ENCODE measurements at places on chromosomes 12 and 14.

GRCh38 chr14:77204459-77204771 lies 22.8 kb downstream of the TMEM63C start:
- DNase-seq: no peak

- DNase-seq: peak; percentile 37
Observed at GRCh38 chr14:50560931-50561285, 963 bp downstream of the ATL1 start.

DNA sequence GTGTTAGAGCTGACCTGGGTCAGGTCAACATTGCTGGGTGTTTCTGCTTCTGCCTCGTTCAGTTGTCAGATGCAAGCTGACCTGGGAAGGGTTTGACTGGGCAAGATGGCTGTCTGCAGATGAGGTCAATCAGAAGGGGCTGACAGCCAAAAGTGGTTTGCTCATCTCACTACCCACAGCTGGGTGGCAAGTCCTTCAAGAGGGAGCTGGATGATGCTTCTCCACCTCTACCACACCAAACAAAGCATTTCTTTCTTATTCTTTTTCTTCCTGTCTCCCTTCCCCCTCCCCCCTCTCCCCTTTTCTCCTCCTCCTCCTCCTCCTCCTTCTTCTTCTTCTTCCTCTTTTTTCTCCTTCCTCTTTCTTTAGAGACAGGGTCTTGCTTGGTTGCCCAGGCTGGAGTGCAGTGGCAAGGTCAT lies 268.2 kb upstream of the PLEKHG7 start:
- DNase-seq: peak; percentile 63

- DNase-seq: no peak
Observed at GRCh38 chr12:43255522-43256111, 296.4 kb downstream of the ADAMTS20 start.

DNA sequence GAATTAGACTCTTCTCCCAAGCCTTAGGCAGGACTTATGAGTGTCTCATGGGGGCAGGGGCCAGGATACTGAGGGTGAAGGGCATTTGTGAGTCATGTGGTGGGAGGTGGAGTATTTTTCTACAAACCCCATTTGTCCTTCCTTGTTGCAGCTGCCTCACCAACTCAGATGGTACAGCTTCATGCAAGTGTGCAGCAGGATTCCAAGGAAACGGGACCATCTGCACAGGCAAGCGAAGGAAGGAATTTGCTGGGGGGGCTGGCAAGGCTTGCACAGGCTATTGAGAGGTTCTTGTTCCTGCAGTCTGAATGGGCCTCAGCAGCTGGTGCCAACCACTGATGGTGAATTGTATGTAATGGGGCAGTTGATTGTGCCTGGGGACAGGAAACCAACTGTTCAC lies 125.1 kb downstream of the STAB2 start:
- no peak for DNase-seq

GRCh38 chr14:100654814-100655740 lies 67.9 kb upstream of the BEGAIN start:
- peak; percentile 52 for DNase-seq

GRCh38 chr14:99821519-99822508 lies 28.6 kb downstream of the EML1 start:
- no peak for DNase-seq

- peak; percentile 96 for DNase-seq
Observed at GRCh38 chr12:57088354-57089270, at the start of gene NAB2. Gene NAB2 (plus strand): TSS chr12:57089114. CDS start chr12:57089272, 158 bp downstream.

GRCh38 chr12:29796823-29797263 lies 13.1 kb upstream of the TMTC1 start:
- DNase-seq: no peak

DNA sequence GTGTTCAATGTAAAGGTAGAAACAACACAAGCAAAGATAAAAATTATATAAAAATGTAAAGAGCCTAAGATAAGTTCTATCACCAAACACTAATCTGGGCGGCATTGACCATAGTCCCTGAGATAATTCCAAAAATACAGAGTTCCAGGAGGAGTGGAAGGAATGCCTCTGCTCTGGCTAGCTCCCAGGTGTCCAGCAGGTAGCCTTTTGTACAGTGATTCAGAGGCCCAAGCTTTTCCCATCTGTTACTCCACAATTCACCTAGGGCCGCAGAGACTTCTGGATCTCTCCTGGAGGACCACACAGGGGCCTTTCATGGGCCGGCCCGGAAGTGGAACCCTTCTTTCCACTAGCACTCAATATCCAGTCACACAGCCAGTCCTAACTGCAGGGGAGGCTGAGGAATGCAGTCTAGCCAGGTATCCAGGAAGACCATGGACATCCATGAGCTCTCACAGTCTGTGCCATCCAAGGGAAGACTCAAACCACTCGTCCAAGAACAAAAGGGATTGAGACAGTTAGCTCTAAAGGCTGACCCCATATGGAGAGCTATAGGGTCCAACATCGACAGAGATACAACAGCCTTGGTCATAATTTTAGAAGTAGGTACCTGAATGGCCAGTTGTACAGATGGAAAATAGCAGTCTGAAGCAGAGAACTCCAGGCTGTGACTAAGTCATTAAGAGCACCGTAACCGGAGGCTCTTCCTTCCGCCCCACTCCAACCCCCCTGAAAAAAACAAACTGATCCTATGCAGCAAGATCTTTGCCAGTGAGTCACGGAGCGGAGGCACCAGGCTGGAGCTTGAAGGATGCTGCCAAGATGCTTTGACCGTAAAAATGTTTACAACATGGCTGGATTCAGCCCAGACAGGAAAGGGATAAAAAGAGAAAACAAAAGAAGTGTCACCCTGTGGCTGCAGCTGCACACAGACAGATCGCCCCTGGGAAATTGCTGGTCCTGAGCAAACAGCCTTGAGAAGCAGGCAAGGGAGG lies 204.8 kb downstream of the NUAK1 start:
- DNase-seq: no peak

DNA sequence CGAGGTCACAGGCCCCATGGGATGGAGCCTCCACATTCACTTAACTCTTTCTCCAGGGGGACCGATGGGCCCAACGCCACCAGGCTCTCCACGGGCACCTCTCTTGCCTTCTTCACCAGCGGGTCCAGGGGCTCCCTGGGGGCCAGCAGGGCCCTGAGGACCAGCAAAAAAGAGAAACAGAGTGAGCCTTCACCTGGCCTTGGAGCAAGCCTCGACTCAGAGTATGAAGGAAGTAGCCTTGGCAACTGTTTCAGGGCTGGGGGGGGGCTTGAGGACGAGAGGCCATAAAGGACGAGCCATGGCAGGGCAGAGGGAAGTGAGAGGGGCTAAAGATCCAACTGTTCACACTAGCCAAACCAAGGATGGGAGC lies 18.0 kb downstream of the COL2A1 start:
- DNase-seq: no peak

- DNase-seq: no peak
Observed at GRCh38 chr12:12336511-12336910, 13.5 kb downstream of the MANSC1 start.

GRCh38 chr14:104323551-104324175 lies 185.3 kb downstream of the KIF26A start:
- no peak for DNase-seq

DNA sequence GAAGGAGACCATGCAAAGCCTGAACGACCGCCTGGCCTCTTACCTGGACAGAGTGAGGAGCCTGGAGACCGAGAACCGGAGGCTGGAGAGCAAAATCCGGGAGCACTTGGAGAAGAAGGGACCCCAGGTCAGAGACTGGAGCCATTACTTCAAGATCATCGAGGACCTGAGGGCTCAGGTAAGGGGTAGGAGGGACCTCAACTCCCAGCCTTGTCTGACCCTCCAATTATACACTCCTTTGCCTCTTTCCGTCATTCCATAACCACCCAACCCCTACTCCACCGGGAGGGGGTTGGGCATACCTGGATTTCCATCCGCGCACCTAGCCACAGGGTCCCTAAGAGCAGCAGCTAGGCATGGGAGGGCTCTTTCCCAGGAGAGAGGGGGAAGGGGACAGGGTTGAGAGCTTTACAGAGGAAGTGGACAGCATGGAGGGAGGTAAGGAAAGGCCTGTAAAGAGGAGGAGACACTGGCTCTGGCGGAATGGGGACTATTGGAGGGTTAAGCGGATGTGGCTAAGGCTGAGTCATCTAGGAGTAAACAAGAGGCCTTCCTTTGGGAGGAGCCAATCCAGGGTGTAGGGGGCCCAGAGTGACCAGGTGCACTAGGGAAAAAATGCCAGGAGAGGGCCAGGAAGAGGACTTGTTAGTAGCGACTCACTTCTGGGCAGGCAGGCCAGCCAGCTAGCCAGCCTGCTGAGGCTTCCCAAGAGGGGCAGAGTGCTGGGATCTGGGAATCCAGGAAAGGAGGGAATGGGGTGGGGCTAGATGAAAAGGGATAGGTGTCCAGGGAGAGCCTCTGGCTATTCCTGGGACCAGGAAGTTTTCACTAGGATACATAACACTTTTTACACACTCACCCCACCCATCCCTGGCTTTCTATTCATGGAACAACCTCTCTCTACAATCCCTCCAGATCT lies 754 bp downstream of the KRT18 start:
- no peak for DNase-seq

- DNase-seq: no peak
Observed at GRCh38 chr14:79732911-79733655, 478.2 kb downstream of the DIO2 start.

- peak; percentile 70 for DNase-seq
Observed at GRCh38 chr12:121443193-121443870, 43.4 kb downstream of the RNF34 start.

- DNase-seq: no peak
Observed at GRCh38 chr12:113403435-113404415, at the start of gene SDS. Gene SDS (minus strand): TSS chr12:113403887. CDS start chr12:113399708, 4,179 bp downstream.

DNA sequence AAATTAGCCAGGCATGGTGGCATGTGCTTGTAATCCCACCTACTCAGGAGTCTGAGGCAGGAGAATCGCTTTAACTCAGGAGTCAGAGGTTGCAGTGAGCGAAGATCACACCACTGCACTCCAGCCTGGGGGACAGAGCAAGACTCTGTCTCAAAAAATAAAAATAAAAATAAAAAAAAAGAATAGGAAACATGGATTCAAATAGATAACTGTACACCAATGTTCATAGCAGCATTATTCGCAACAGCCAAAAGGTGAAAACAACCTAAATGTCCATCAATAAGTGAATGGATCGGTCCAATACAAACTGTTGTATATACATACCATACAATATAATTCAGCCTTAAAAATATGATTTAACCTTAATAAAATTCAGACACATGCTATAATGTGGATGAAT lies 3.1 kb upstream of the RIPK3 start:
- DNase-seq: no peak

DNA sequence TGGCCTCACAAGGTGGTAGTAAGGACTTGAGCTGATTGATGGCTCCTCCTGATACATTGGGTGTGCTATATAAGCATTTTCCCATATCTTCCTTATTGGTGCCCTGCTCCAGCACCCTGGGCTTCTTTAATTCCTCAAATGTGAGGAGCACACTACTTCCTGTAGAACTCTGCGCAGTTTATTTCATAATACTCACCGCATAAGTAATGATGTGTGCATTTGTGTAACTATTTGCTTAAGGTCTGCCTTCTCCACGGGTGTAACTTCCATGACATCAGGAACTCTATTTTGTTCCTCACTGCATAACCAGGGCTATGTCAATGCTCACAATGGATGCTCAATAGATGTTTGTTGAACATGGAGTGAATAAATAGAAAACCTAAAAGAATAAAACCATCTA lies 392.2 kb downstream of the SEC23A start:
- no peak for DNase-seq

DNA sequence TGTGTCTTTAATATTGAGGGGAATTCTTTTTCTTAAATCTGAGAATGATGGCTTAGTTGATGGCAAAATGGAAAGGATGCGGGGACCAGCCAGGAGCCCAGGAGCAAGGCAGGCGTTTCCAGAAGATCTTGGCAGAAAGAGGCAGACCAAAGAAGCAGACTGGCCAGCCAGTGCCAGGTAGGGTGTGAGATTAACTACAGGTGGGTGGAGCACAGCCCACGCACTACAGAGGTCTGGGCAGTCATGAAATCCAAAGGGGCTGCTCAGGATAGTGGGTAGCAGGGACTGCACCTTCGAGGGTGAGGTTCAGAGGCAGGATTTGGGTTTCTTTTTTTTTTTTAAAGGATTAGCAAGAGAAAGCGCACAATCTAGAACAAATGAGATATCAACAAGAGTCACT lies 17.7 kb upstream of the PCNX1 start:
- DNase-seq: no peak

- no peak for DNase-seq
Observed at GRCh38 chr14:62436261-62436660, 609.0 kb downstream of the KCNH5 start.

- no peak for DNase-seq
Observed at GRCh38 chr12:14962797-14963196, 1.4 kb upstream of the ARHGDIB start.
